GM04503 (cell line): ENCODE measurements at places on chromosomes 1 and 21.

- no peak for DNase-seq
These were observed 6.5 kb downstream of the RNF207 start for GRCh38 chr1:6212193-6212959.

DNA sequence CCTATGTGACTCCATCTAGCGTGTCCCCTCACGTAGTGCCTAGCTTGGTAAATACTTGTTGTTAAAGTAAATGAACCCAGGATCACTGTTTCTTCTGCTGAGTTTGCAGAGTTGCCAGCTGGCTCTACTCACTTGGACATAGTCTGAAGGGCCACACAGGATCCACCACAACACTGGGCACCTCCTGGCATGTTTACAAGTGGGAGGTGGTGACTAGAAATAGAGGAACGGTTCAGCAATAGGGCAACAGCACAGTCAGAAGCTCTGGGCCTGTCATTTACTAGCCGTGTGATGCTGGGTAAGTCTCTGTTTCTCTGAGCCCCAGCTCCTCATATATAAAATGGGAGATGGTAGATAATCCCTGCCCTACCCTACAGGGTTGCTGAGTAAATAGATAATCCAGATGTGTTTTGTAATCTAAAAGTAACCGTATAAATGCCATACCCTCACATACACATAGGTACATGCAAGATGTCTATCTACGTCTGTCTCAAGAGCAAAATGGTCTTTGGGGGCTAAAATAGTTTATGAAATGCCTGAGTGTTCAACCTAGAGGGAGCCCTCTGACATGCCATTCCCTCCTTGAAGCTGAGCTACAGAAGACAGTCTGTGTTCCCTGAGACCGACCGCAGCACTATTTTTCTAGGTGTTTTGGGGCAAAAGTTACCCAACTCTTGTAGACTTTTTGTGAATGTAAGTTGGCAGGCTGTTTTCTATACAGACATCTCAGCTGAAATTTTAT is 20.5 kb downstream of the RNF220 start:
- DNase-seq: no peak

DNA sequence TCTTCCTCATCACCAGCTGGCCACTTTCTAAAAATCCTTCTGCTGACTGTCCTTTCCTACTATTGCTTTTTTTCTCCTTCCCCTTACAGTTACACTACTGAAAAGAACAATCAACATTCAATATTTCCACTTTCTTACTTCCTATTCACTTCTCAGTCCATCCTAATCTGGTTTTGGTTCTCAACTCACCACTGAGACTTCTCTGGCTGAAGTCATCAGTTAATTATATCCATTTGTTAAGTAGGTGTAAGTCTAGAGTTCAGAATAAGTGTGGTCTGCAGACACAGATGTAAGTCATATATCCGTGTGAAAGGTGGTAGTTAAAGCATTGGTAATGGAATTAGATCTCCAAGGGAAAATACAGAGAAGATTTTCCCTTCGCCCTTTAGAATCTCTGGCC is 21.4 kb downstream of the PEA15 start:
- no peak for DNase-seq

DNA sequence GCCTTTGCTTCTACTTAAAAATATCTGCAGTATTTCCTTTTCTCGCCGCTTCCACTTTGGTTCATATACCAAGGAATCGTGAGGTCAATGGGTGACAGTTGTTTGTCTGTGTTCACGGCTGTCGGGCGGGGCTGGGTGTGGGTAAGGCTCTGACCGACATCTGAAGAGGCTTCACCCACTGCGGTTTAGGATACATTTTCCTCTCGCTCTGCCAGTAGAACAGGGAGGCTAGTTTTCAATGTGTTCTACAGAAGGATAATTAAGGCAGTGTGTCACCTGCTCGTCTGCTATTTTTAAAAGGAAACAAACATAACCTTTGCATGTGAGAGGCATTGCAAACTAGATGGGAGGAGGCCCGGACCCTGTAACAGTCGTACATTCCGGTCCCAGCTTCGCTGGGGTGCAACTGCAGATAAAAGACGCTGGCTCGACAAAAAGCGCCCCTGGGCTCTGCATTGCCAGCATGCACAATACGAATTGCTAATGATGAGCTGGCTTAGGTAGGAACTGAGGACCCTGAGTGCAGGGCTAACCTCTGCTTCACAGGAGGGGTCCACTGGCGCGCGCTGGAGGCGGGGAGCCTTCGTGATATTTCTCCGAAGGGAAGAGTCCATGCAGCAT is 8.5 kb upstream of the ERG start:
- DNase-seq: no peak

DNA sequence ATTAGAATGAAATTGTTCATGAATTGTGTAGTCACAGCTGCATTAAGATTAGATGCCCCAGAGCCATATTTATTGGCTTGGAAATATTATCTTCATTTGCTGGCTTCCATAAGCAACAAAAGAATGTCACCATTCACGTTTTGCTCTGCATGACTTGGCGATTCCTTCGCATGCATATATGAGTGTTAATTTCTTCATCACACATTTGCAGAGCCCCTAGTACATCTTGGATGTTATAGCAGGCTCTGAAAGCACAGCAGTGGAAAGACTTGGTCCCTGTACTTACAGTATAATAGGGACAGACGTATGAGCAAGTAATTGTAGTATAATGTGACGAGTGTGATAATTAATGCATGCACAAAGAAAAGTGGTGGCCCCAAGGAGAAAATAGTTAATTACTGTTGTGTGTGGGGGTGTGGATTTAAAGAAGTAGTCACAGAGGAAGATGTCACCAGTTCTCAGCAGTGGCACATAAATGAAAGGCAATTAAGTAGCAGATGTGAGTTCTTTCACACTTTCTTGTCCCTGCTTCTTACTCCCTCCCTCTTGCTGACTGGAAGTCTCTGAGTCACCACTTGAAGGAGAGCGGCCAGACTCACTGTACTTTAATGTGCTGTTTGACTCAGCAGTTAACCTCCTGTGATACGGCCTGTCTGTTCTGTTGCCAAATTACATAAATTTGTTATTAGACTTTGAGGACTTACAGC is 21.0 kb downstream of the S100A10 start:
- DNase-seq: peak; percentile 83

DNA sequence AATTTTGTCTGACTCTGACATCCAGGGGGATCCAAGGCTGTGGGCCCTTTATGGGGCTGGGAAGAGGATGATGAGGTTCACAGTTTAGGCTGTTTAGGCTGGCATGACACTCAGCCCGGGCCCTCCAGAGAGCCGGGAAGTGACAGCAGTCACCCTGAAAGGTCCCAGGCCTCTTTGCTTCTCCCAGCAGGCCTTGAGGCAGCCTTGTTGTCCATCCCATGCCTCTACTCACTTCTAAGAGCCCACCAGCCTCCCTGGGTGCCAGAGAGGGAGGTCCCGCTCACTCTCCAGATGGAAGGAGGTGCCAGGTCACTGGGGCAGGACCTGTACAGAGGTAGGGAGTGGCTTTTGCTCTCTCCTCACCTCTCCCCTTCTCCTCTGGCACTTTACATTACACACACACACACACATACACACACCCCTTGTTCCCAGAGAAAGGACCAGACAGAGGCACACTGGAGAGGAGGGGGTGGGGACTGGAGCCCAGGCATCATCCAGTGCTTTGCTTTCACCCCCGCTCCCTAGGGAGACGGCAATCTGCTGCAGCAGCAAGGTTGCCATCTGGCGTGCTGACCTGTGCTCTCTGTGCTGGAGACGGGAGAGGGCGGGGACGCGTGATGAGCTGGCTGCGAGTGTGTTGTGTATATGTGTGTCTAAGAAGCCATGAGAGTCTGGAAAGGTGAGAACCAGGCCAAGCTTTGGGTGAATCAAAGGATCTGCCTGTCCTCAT is 4.6 kb downstream of the KLHDC8A start:
- DNase-seq: no peak

- peak; percentile 91 for DNase-seq
These were observed 47.6 kb downstream of the PKN2 start for GRCh38 chr1:88731475-88732269.

DNA sequence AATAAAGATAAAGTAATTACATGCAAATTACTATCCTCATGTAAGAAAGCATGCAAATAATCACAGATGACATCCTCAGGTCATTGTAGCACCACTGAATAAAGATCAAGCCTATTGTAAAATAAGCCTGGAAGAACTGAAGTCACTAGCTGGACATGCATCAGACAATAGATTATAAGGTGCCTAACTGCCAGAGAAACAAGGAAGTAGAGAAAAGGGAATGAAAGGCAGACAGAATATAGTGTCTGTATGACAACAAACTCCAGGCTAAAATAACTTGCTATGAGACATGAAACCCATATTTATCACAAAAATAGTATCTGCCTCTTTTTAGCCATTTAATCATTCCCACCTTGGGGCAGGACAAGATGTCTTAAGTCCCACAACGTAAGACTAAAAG is 108.7 kb downstream of the ENAH start:
- DNase-seq: no peak

DNA sequence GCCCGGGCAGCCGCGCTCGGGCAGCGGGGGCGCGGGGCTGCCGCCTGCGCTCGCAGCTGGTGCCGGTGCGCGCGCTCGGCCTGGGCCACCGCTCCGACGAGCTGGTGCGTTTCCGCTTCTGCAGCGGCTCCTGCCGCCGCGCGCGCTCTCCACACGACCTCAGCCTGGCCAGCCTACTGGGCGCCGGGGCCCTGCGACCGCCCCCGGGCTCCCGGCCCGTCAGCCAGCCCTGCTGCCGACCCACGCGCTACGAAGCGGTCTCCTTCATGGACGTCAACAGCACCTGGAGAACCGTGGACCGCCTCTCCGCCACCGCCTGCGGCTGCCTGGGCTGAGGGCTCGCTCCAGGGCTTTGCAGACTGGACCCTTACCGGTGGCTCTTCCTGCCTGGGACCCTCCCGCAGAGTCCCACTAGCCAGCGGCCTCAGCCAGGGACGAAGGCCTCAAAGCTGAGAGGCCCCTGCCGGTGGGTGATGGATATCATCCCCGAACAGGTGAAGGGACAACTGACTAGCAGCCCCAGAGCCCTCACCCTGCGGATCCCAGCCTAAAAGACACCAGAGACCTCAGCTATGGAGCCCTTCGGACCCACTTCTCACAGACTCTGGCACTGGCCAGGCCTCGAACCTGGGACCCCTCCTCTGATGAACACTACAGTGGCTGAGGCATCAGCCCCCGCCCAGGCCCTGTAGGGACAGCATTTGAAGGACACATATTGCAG is 3.0 kb downstream of the ARTN start:
- no peak for DNase-seq

GRCh38 chr1:240711020-240711419 is 99.1 kb upstream of the GREM2 start:
- DNase-seq: no peak

DNA sequence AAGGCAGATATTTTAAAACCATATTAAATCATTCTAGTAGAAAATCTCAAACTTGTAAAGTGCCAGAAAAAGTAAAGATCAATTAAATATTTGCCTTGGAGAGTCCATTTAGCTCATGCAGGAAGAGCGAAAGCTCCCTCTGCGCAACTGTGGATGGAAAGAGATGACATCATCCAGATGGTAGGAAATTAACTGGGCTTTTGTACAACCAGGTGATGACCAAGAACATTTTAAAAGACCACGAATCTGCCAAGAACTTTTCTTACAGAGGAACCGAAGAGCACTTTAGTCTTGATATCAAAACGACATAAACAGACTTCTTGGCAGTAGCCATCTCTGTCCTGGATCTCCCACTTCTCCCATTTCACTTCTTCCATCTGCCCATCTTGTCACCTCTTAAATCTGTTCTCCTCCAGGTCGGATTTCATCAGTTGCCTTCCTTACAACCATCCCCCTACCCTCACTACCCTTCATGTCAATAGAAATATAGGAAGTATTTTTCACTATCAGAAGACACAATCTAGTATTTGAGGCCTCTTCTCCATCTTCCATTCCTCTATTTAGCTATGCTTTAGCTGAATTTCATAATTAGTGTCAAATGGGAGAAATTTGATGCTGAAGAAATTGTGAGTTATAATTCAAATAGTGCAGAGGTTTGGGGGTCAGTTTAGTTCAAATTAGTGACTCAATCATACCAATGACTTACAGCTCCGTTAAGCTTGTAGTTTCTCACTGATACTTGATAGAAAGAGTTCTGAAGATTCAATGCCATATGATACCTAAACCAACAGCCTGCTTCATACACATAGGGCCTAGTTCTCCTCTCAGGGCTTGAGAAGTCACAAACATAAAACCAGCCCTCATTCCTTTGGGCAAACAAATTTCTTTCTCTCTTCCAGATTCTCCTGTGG is 22.0 kb upstream of the DNASE2B start:
- no peak for DNase-seq

GRCh38 chr1:16300436-16300835 is 51.8 kb downstream of the FBXO42 start:
- DNase-seq: no peak

GRCh38 chr21:45256912-45257672 is 30.6 kb downstream of the POFUT2 start:
- DNase-seq: no peak

GRCh38 chr1:237901299-237901934 is 10.7 kb upstream of the ZP4 start:
- no peak for DNase-seq

- no peak for DNase-seq
These were observed 394.5 kb upstream of the PKN2 start for GRCh38 chr1:88289401-88290102.

DNA sequence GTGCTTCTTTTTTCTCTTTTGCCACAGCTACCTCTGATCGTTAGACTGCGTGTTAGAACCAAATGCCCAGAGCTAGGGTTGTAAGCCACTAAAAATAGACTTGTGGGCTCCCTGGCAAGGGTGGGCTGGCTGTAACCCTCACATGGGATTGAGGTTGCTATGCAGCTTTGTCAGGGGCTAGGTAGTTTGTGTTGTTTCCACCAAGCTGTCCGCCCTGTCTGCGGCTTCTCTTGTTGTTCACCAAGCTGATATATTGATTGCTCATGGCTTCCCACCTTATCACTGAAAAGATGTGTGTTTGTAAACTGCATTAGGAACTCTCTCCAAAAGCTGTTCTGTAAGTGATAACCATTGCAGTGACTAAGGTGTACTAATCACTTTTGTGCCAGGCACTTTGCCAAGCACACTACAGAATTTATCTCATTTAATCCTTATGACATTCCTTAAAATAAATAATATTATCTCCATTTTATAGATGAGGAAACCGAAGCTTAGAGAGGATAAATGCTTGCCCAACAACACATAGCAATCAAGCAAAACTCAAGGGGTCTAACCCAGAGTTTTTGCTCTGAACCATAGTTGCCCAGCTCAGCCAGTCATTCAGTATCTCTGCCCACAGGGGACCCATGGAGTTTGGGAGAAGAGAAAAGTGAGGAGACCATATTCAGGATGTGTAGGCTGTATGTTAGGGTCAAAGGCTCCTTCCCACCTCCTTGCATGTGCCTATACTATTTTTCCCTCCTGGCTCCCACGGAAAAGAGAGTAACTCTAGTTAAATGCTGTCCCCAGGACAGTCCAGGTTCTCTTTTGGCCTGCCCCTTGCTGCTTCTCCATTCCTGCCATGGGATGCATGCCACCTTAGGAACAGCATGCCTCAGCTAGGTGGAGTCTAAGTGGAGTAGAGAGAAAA is 42.2 kb upstream of the TARBP1 start:
- DNase-seq: no peak
